ENCODE measurements at places on chromosomes 3 and 15. TPM values are rescaled to one million over a fixed set of nuclear protein-coding genes. Genes with fewer than 3 reads are reported as not detected.
A peak's percentile ranks its signal among the peaks of the same experiment; 100 is the strongest.

- no peak for DNase-seq
These were observed 7.9 kb downstream of the RAB27A start for GRCh38 chr15:55281517-55282228.

The TLR9 gene
- not detected for total RNA-seq

DNA sequence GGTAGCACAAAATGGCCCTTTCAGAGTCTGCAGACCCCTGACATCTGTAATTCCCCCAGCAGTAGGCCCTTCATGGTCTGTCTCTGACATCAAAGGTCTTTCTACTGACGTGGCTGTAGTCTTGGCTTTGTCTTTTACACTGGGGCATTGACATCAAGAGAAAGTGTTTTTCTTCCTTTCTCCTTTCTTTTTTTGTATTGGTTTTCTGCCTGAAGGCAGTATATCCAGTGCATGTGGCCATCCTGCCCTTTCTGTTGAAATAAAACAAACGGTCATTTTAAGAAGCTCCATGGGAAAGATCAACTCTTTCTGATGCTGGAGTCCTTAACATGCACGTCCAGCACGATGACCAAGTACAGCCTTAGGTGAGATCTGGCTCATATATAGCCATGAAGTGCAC, 106.8 kb upstream of the SAMMSON start:
- no peak for DNase-seq

The SYNPR gene
- not detected for total RNA-seq

- DNase-seq: no peak
These were observed 137.4 kb downstream of the STT3B start for GRCh38 chr3:31670136-31670535.

DNA sequence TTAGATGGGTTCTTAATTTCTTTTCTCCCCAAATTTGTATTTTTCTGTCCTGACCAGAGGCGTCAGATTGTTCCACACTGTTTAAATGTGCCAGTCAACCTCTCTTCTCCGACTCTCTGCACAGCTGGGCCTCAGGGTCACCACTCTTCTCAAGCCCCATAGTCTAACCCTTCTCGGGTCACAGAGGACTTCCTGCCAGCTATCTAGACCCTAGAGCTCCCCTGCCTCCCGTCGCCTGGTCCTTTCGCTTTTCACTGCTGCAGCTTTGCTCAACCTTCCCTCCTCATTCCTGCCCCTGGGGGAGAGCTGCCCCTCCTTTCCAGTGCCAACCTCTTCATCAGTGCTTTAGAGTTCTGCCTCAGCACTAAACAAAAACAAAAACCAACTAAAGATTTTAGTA, 151.7 kb downstream of the ATG7 start:
- DNase-seq: no peak

DNA sequence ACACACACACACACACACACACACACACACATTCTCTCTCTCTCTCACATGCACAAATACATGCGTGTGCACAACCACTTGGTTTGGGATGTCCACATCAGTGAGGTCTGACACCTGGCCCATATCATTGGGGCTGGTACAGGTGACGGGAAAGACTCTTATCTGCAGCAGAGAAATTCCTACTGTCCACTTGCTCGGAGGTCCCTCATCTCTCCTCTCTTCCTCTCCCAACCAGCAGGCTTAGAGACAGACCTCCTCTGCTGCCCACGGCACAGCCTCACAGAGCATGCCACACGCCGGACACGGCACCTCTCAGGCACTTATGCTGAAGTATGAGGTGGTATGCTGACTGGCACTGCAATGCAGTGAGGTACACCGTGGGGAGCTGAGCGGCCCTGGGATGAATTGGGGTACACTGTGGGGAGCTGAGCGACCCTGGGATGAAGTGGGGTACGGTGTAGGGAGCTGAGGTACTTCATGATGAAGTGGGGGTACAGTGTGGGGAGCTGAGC, 41.7 kb downstream of the MAGEF1 start:
- no peak for DNase-seq

DNA sequence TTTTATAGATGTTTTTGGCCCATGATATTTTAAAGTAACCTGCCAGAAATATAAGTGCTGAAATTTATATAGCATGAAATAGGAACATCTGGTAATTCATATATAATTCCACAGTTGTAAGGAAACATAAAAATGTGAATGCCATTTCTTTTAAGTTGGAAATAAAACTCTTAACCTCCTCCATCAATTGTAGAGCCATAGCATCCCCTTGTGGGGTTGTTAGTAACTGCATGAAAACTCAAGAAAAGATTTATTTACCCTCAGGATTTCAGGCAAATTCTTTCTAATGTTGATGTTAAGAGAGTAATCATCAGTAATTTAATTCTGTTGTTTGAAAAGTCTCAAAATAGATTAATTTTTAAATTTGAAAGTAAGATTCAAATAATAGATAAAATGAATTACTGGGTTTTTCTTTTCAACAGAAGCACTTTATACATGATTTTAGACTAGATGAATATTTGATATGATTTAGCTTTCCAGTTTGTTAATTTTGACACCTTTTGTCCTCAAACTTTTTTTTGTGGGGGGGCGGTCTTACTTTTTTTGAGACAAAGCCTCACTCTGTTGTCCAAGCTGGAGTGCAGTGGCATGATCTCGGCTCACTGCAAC, 74.7 kb downstream of the RASA2 start:
- peak; percentile 45 for DNase-seq

DNA sequence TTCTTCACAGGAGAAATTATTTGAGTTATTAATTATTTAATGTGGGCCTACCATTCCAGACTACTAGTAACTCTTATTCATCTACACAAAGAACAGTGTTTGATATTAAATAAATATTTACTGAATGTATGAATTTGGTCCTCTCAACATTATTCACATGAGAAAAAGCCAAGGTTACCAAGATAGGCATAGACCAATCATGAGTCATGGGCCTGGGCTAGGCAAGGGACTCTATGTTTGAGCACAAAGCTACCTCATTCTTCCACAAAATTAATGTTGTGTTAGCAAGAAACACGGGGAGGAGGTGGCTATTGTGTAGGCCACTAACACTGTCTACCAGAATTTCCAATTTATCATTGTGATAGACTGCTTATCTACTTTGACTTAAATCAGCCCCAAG, 115.7 kb downstream of the SERPINI1 start:
- DNase-seq: no peak

The FETUB gene
- total RNA-seq: not detected

The POPDC2 gene
- not detected for total RNA-seq

The ANKRD63 gene
- total RNA-seq: not detected

DNA sequence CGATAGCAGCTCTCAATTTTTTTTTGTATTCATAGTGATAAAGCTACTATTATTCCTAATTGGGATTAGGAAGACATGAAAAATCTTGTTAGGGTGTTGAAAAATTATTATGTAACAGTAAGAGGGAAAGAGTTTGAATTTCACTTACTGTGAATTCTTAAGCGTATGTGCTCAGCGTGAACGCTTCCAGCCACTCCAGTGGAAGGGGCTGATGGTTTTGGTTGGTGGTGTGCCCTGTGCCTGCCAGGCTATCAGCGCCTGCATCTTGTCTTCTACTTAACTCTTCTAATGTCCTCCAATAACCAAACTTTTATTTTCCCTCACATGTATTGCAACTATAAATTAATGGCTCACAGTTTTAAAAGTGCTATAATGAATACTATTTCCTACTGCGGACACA, 22.5 kb downstream of the CDIN1 start:
- DNase-seq: no peak

The NRG4 gene
- total RNA-seq: 3.3 TPM

The UROC1 gene
- total RNA-seq: not detected
